Femur (tissue), 1 donor: ENCODE measurements at places on chromosomes 6 and 20.

DNA sequence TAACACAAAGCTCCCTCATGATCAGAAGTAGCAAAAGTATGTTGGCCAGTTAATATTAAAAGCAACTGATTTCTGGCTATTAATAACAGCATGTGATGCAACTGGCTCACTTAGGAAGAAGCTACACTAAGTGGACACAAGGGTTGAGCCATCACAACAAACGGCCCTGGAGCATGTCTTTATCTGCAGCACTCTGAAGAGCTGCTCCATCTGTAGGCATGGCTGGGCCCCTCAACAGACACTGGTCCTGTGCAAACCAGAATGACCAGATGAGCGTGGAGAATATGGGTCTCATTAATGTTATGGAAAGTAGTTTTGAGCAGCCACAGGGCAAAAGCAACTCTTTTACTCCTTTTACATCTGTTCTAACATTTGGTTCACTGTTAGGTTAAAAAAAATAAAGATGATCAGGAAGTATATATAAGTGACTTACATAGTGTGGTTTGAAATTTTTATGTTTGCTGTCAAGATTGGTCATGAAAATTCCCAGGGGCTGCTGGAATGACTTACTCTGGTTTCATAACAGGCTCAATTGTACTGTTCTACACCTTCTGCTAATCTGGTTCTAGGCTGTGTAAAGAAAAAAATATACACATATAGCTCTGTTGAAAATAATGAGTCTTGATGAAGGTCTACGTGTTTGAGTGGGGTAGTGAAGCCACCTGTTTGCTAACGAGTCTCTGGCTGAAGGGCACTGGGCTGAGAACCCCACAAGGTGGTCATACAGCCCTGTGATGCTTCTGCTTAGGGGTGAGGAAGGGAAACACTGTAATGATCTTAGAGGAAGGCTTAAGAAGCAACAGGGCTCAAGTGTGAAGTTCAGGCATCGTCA lies 58.1 kb downstream of the INSM1 start:
- DNase-seq: no peak

- no peak for DNase-seq
Measured at GRCh38 chr6:16452348-16452747, 214.0 kb downstream of the GMPR start.

DNA sequence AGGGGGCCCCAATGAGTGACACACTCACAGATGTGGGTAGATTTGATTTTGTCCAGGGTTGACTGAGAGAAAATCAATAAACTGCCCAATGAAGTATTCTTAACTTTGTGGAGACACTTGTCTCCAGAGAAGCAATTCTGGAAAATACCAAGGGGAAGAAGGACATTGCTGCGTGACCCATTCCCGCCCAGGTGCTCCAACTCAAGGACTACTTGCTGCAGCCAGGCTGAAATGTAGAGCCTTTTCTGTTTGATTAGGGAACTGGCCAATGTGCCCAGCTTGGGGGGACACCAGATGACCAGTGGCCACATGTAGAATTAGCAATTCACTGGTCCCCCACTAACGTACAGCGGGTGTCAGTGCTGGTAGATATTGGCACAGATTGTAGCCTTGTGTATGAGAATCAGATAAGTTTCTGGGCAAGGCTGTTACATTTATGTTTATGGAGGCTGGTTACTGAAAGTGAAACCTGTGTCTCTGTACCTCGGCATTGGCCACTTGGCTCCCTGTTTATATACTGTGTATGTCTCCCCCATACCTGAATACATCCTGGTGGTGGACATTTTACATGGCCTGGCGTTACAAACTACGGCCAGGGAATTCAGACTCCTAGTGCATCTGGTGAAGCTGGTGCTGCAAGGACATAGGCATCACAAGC lies 32.3 kb downstream of the HDDC2 start:
- DNase-seq: no peak

GRCh38 chr20:16539280-16540021 lies 33.8 kb downstream of the KIF16B start:
- no peak for DNase-seq

- no peak for DNase-seq
Measured at GRCh38 chr6:27547157-27548075, 74.5 kb upstream of the ZNF184 start.

DNA sequence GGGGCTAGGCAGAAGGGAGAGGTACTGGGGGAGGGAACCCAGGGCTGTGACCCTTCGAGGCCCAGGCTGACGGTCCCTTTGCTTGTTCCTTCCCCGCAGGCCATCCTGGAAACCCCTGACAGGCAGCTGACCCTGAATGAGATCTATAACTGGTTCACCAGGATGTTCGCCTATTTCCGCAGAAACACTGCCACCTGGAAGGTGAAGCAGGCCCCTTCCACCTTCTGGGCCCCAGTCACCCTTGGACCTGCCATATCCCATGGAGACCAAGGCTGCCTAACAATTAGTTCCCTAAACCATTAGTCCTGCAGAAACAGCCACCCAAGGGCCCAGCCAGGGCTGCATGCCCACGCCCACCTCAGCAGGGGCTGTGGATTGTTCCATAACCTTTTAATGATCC lies 44.9 kb downstream of the FOXP4 start:
- DNase-seq: no peak
